Mesothelial cell of epicardium (in vitro differentiated cells): ENCODE measurements at places on chromosomes 11 and 22. TPM values are rescaled to one million over a fixed set of nuclear protein-coding genes. Genes with fewer than 3 reads are reported as not detected.

GRCh38 chr11:12880327-12880726, 128.8 kb upstream of the RASSF10 start:
- H3K4me1 ChIP-seq: peaks cover 17% of the 10 kb centered on the region
- H3K36me3 ChIP-seq: peaks cover 36% of the 10 kb centered on the region
- H3K27ac ChIP-seq: no peak overlapping the region
- H3K4me3 ChIP-seq: no peak overlapping the region
- DNase-seq: no peak

GRCh38 chr11:45213316-45213665, 66.9 kb downstream of the PRDM11 start:
- H3K36me3 ChIP-seq: peaks cover 17% of the 10 kb centered on the region
- no peaks in the 10 kb centered on the region for H3K27me3 ChIP-seq
- no peak for DNase-seq
- no peak overlapping the region for H3K4me3 ChIP-seq

- H3K36me3 ChIP-seq: peaks cover 9% of the 10 kb centered on the region
- H3K4me3 ChIP-seq: no peak within 1 kb of the TSS
- no peak within 1 kb of the TSS for H3K27ac ChIP-seq
- H3K27me3 ChIP-seq: no peaks in the 10 kb centered on the region
These were observed at the start of gene THRSP for GRCh38 chr11:78063440-78064181. TSS of gene THRSP (plus strand) at chr11:78063861. CDS start at chr11:78063882, 21 bp downstream.

- H3K27me3 ChIP-seq: no peaks in the 10 kb centered on the region
- no peak overlapping the region for H3K4me3 ChIP-seq
- no peak overlapping the region for H3K27ac ChIP-seq
- H3K4me1 ChIP-seq: peaks cover 18% of the 10 kb centered on the region
- H3K36me3 ChIP-seq: no peaks in the 10 kb centered on the region
- DNase-seq: no peak
These were observed 9.9 kb downstream of the TMPRSS13 start for GRCh38 chr11:117919341-117919740.

DNA sequence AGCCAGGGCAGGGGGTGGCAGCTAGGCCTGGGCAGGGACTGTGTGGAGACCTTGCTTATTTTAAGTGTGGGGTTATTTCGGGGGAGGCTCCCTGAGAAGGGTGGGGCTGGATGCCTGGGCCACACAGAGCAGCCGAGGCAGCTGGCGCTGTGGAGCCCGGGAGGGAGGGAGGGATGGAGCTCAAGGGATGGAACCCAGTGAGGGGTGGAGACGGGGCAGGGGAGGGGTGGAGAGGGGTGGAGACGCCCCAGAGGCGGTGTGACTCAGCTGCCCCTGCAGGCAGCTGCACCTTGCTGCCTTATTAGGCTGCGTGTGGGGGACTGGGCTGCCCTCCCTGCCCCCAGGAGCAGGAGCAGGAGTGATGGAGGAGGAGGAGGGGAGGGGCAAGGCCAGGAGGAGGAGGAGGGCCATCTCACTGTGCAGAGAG, 9.8 kb upstream of the TSSC4 start:
- no peaks in the 10 kb centered on the region for H3K36me3 ChIP-seq
- no peak for DNase-seq
- no peak overlapping the region for H3K4me3 ChIP-seq
- no peaks in the 10 kb centered on the region for H3K27me3 ChIP-seq

GRCh38 chr22:19056951-19057401, 65.2 kb downstream of the DGCR2 start:
- peaks cover 33% of the 10 kb centered on the region for H3K36me3 ChIP-seq
- H3K4me3 ChIP-seq: no peak overlapping the region

DNA sequence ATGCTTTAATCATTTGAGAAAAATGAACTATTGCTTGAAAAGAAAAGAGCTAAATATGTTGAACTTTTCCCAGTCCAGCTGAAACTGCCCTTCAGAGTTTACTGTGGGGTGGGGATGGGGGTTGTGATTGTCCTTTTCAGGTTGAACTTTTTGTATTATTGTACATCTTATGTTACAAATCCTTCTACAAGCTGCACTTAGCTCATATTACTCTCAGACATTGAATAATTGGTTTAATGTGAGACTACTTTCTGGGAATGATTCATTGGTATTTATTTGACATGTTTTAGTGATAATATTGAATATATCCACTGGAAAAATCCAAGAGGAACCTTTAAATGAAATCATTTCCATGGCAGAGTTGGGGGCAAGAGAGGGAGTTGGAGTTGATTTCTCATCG, 84.9 kb downstream of the ATXN10 start:
- no peaks in the 10 kb centered on the region for H3K27me3 ChIP-seq
- peak overlapping the region; percentile 43 for H3K4me3 ChIP-seq
- peak overlapping the region; percentile 98 for H3K27ac ChIP-seq
- no peak for DNase-seq
- H3K4me1 ChIP-seq: peaks cover 48% of the 10 kb centered on the region

GRCh38 chr11:61880031-61880430, 11.3 kb downstream of the FADS3 start:
- no peak for DNase-seq
- no peaks in the 10 kb centered on the region for H3K36me3 ChIP-seq
- H3K27ac ChIP-seq: no peak overlapping the region
- no peaks in the 10 kb centered on the region for H3K27me3 ChIP-seq

DNA sequence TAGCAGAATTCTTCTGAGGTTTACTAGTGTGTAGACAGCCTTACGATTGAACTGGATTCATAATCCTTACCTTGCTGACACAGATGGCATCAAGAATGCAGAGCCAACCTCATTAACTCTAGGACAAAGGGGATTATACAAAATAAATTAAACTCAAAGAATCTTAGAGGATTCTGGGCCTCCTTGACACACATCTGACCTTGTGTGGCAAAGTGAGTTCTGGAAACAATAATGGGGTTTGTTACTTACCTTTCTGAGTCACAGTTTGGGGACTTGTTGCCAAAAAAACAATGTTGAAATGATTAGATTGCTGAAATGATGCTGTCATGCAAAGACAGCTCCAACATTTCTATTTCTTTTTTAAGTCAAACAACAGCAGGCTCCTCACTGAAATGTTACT, 179.1 kb upstream of the ISX start:
- no peaks in the 10 kb centered on the region for H3K36me3 ChIP-seq
- no peak overlapping the region for H3K27ac ChIP-seq
- H3K4me3 ChIP-seq: no peak overlapping the region
- peaks cover 7% of the 10 kb centered on the region for H3K4me1 ChIP-seq
- no peak for DNase-seq

DNA sequence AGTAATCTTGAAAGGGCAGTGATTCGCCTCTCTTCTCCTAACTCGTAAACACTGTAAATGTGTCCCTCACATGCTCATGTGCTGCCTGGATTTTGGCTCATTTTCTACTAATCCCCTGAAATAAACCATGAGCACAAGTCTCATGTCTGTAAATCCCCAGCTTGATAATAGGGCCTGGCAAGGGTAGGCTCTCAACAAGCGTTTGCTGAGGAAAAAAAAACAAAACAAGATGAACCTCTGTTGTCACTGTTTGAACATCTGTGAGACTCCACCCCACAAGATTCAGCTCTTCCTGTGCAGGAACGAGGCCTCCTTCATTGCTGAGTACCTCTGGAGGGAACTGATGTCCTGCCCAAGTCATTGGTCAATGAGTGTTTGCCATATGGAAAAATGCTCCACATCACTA, 4.5 kb upstream of the CYB5R2 start:
- H3K27ac ChIP-seq: peak overlapping the region; percentile 83
- no peaks in the 10 kb centered on the region for H3K36me3 ChIP-seq
- H3K27me3 ChIP-seq: no peaks in the 10 kb centered on the region
- DNase-seq: no peak
- peak overlapping the region; percentile 11 for H3K4me3 ChIP-seq
- H3K4me1 ChIP-seq: peaks cover 55% of the 10 kb centered on the region

- no peak overlapping the region for H3K4me3 ChIP-seq
- H3K36me3 ChIP-seq: peaks cover 2% of the 10 kb centered on the region
- H3K27me3 ChIP-seq: no peaks in the 10 kb centered on the region
These were observed 115.2 kb upstream of the TEAD1 start for GRCh38 chr11:12559011-12559410.

DNA sequence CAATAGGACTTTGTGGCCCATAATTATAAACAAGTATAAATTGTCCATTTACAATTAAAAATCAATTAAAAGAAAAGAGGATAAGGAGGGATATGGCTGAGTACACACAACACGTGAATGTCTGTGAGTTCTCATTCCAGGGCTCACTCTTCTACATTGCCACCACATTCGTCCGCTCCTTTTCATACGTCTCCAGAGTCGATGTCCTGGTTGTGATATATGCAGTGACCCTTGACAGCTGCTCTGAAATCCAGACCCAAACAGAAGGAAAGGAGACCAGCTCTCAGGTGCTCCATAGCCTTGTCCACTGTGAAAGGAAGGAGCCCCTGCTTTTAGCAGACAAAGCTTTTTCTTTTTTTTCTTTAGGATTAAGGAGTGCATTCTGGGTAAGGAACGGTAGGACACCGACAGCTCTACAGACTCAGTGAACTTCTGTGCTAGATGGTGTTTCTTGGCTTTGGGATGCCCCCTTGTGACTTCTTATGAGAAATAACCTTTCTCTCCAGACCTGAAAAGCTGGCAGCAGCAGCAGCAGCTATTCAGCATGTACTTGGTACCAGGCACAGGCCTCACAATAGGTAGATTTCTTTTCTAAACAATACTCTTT, 19.7 kb upstream of the DNAJB13 start:
- H3K27ac ChIP-seq: peak overlapping the region; percentile 72
- no peaks in the 10 kb centered on the region for H3K27me3 ChIP-seq
- H3K4me3 ChIP-seq: no peak overlapping the region
- no peaks in the 10 kb centered on the region for H3K4me1 ChIP-seq
- H3K36me3 ChIP-seq: peaks cover 45% of the 10 kb centered on the region
- DNase-seq: no peak

GRCh38 chr22:43346521-43346929, 3.4 kb upstream of the SCUBE1 start:
- no peak for DNase-seq
- peaks cover 47% of the 10 kb centered on the region for H3K27me3 ChIP-seq
- no peak overlapping the region for H3K4me3 ChIP-seq
- no peak overlapping the region for H3K27ac ChIP-seq

DNA sequence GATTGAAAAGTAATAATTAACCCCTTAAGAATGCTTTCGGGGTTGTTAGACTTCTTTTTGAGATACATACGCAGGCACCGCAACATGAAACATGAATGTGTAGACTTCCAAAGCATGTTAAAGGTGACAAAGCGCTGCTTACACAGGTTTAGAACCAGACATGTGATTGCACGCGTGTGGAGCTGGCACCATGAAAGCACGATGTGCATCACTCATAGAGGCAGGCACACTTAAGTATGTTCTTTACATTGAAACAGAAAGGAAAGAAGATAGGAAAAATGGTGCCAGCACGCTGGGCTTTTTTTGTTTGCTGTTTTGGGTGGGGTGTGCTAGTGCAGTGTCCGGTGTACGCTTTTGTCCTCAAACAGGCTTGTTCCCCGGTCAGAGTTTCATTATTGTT, 83.6 kb upstream of the PPARA start:
- H3K27me3 ChIP-seq: peaks cover 74% of the 10 kb centered on the region
- H3K4me1 ChIP-seq: peaks cover 7% of the 10 kb centered on the region
- no peak overlapping the region for H3K4me3 ChIP-seq
- H3K27ac ChIP-seq: no peak overlapping the region
- DNase-seq: no peak
- peaks cover 3% of the 10 kb centered on the region for H3K36me3 ChIP-seq

- H3K36me3 ChIP-seq: no peaks in the 10 kb centered on the region
- no peak overlapping the region for H3K4me3 ChIP-seq
- no peak for DNase-seq
- H3K4me1 ChIP-seq: peaks cover 5% of the 10 kb centered on the region
- peaks cover 89% of the 10 kb centered on the region for H3K27me3 ChIP-seq
These were observed 6.7 kb upstream of the RTN4RL2 start for GRCh38 chr11:57453543-57454177.

GRCh38 chr11:2240834-2241233, 29.6 kb downstream of the ASCL2 start:
- H3K27me3 ChIP-seq: peaks cover 28% of the 10 kb centered on the region
- no peaks in the 10 kb centered on the region for H3K4me1 ChIP-seq
- no peaks in the 10 kb centered on the region for H3K36me3 ChIP-seq
- no peak for DNase-seq
- H3K27ac ChIP-seq: no peak overlapping the region

- no peaks in the 10 kb centered on the region for H3K4me1 ChIP-seq
- H3K27ac ChIP-seq: no peak overlapping the region
- DNase-seq: no peak
- no peak overlapping the region for H3K4me3 ChIP-seq
These were observed 1152.1 kb downstream of the TBC1D22A start for GRCh38 chr22:47914481-47915097.

- no peak for DNase-seq
- H3K4me3 ChIP-seq: no peak overlapping the region
- H3K4me1 ChIP-seq: peaks cover 5% of the 10 kb centered on the region
- H3K36me3 ChIP-seq: no peaks in the 10 kb centered on the region
These were observed 41.9 kb upstream of the PCF11 start for GRCh38 chr11:83115026-83115425.

GRCh38 chr11:102727890-102728289, 3.1 kb upstream of the MMP8 start:
- no peak overlapping the region for H3K4me3 ChIP-seq
- H3K4me1 ChIP-seq: no peaks in the 10 kb centered on the region
- H3K36me3 ChIP-seq: no peaks in the 10 kb centered on the region
- no peaks in the 10 kb centered on the region for H3K27me3 ChIP-seq
- no peak for DNase-seq

- no peak for DNase-seq
- no peak overlapping the region for H3K27ac ChIP-seq
These were observed 41.0 kb downstream of the CD82 start for GRCh38 chr11:44606472-44606871.

DNA sequence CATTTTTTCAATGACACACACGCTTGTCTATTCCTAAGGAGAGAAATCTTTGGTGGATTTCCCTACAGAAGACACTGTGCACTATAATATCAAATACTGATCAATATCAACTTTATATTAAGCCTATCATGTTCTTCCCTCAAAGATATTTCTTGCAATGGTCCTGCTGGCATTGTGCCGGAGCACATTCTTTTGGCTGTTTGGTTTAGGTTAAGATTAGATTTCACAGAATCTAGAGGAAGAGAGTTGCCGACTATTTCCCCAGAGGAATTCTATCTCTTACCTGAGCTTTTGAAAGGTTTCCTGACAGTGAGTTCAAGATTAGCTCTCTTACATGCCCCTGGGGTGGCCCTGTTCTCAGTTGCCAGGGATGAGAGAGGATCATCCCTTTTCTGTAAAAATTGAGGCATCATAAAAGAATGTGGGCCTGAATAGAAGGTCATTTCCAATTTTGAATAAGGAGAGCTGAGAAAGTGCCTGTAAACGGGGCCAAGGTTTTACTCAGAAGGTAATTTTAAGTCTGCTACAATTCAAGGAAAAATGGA, 180.6 kb upstream of the ARHGAP20 start:
- H3K36me3 ChIP-seq: peaks cover 2% of the 10 kb centered on the region
- no peak for DNase-seq
- no peak overlapping the region for H3K27ac ChIP-seq

TRIM51 gene
- not detected in 3 replicates for total RNA-seq

SLC22A8 gene
- not detected in 3 replicates for total RNA-seq

CASP4 gene
- total RNA-seq: 19.0 to 21.4 TPM (median 19.4 TPM) in 3 replicates

ANO5 gene
- total RNA-seq: 3.6 to 4.2 TPM (median 3.9 TPM) in 3 replicates

RIC3 gene
- 1.9 to 2.4 TPM (median 2.1 TPM) in 3 replicates for total RNA-seq

C11orf87 gene
- 0.80 to 0.88 TPM (median 0.86 TPM) in 3 replicates for total RNA-seq

PARVG gene
- total RNA-seq: 0.53 to 1.0 TPM (median 0.66 TPM) in 3 replicates

OR2AG1 gene
- not detected in 3 replicates for total RNA-seq

CAVIN3 gene
- total RNA-seq: 15.3 to 16.4 TPM (median 16.3 TPM) in 3 replicates
